HFF-Myc (cell line): ENCODE measurements at places on chromosomes 16 and 17.

DNA sequence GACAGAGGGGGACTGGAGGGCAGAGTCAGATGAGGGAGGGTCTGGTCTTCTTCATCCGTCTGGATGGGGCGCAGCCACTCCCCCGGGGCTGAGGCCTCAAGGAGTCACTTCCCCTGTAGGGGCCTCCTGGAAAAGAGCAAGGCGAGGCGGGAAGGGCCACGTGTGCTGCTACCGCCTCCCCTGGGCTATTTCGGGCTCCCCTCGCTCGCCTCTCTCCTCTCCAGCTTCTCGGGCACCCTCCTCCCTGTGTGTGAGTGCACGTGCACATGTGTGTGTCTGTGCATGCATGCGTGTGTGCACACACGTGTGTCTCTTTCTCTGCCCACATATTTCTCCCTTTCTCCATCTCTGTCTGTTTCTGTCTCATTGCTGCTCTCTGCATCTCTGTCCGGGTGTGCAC is 10.1 kb downstream of the GSG1L start:
- DNase-seq = no peak

DNA sequence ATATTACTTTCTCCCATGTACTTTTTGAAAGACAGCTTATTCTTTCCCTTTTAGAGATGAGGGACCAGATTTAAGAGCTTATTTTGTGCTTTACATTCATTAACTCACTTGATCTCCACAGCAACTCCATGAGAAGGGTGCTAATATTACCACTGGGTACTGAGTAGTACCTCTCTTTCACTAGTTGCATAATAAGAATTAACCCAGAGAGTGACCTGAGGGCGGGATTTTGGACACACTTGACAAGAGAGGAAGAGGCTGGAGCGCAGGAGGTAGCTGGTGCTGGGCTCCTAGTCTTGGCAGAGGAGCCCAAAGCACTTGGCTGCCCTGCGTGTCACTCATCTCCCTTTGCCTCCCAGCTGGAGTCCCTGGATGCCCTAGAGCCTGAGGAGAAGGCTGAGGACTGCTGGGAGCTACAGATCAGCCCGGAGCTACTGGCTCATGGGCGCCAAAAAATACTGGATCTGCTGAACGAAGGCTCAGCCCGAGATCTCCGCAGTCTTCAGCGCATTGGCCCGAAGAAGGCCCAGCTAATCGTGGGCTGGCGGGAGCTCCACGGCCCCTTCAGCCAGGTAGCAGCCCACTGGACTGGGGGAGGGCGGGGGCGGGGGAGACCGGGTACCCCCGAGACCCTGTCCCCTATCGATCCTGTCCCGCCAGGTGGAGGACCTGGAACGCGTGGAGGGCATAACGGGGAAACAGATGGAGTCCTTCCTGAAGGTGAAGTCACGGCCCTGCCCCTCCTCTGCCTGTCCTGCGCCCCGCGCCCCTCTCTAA is 1.7 kb upstream of the MAZ start:
- DNase-seq = no peak

DNA sequence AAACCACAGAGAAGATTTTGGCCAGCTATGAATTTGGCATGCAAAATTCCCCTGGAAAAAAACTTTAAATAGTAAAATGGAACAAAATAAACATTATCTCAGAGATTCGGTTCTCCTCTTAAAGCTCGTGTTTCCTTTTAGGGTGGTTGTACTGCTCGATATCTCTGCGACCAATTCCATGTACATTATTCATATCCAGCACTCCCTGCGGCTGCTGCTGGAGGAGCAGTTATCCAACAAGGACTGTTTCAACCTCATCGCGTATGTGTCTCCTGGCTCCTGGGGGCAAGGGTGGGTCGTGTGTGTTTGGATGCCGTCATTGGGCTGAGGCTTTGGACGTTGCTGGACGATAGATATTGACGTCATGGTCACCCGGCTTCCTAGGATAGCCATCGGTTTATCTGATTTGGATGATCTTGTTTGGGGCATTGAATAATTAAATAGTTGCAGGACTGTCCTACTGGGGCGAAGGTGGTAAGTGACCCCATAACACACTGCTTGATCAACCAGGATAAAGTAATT is 33.8 kb downstream of the VWA3A start:
- DNase-seq = no peak

- no peak for DNase-seq
Observed at GRCh38 chr16:87371261-87371866, 12.2 kb downstream of the FBXO31 start.

- no peak for DNase-seq
Observed at GRCh38 chr17:17258998-17259397, 22.0 kb upstream of the FLCN start.

DNA sequence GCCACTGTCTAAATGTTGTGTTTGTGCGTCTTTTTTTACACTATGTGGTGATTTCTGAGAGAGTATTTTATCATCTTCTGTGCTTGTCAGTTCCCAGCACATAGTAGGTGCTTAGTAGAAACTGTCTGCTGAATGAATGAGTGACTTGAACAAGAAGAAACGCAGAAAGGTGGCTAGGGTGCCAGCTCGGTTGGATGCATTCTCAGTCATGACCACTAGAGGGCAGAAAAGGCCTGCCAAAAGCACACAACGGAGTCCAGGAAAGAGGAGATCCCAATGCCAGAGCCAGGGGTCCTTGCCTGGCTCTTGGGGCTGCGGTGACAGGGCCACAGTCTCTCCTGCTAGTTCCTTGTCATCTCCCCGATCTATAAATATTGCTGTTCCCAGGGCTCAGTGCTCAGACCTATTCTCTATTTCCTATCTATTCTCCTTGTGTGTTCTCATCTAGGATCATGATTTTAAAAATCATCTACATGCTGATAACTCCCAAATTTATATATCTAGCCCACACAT is 57.3 kb upstream of the CCL1 start:
- DNase-seq = peak; percentile 11

- no peak for DNase-seq
Observed at GRCh38 chr16:1310832-1311200, 1.4 kb downstream of the UBE2I start.

DNA sequence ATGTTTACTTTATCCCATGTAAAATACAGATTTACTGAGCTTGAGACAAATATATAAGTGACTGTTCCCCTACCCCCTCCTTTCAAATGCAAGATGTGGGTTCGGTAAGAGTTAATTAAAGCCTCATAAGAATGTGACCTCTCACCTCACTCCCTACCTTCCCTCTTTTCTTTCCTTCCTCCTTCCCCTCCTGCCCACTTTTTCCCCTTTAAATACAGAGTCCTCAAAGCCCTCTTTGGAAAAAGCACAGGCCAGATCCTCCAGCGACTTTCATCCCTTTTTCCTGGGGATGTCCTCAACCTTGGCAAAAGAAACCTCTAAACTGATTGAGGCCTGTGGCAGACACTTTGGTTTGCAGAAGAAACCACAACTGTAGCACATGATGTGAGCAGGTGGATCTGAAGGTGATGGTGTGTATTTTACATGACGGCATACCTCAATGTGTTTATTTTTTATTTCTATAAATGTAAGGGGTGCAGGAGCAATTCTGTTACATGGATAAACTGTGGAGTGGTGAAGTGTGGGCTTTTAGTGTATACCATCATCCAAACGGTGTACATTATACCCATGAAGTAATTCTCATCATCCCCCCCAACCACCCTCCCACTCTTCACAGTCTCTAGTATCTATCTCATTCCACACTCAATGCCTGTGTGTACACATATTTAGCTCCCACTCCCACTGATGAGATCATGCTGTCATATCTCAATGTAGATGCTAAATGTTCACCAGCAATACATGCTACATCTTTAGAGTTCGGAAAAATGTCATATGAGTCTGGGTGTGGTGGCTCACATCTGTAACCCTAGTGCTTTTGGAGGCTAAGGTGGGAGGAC is 77.7 kb downstream of the XYLT1 start:
- DNase-seq = no peak

DNA sequence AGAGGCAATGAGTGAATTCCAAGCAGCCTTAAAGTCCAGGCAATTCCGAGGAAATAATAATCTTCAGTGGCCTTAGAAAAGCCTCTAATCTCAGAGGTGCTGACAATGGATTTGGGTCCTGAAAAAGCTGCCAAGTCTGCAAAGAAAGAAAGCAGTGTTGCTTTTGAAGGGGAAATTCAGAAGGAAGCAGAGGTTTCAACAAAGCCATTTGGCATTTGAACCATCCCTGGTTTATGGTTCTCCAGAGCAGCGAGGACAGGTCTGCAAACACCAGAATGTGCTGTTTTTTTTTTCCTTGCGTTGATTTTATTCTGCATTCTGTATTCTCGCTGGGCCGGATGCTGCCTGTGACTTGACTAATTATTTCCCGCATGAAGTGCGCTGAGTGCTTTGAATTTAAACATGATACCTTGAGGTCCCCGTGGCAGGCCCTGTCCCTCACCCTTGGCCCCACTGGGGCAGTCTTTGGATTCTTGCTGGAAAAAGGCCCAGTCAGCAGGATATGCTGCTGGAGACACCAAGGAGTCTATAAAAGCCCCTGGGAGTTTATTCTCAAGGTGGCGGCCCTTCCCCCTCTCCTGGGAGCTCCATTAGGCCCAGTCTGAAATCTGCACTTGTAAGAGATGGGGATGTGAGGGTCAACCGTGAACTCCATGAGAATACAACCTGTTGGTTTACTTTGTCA is 338.3 kb downstream of the HAPSTR1 start:
- DNase-seq = no peak

GRCh38 chr17:59695945-59696681 is 11.1 kb downstream of the PTRH2 start:
- no peak for DNase-seq

DNA sequence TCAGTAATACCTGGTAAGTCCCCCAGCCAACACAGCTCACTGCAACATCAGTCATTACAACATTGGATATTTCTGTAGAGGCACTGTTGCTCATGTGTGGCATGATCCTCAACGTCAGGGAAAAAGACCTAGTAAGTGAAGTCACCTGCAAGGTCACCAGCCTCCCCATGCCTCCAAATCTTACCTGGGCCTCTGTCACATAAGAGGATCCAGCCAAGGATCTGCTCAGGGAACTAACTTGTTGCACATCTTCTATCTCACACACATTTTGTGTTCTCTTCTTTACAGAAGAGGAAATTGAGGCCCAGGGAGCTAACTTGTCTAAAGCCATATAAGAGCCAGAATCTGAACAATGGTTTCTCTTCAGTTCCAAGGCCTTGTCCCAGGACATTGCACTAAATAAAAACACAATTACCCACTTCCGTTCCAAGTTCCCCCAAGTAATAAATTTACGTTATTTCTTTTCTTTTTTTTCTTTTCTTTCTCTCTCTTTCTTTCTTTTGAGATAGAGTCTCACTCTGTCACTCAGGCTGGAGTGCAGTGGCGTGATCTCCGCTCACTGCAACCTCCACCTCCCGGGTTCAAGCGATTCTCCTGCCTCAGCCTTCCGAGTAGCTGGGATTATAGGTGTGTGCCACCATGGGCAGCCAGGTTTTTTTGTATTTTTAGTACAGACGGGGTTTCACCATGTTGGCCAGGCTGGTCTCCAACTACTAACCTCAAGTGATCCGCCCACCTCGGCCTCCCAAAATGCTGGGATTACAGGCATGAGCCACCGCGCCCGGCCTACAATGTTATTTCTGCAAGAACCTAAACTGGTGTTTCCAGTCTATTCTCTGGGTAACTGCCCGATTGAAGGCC is 1.3 kb downstream of the SHMT1 start:
- DNase-seq = no peak

- no peak for DNase-seq
Observed at GRCh38 chr16:24851700-24852099, 5.9 kb downstream of the SLC5A11 start.

GRCh38 chr16:8194794-8195193 is 395.5 kb downstream of the TMEM114 start:
- DNase-seq = no peak

- DNase-seq = no peak
Observed at GRCh38 chr17:82636626-82637598, 11.3 kb downstream of the WDR45B start.

DNA sequence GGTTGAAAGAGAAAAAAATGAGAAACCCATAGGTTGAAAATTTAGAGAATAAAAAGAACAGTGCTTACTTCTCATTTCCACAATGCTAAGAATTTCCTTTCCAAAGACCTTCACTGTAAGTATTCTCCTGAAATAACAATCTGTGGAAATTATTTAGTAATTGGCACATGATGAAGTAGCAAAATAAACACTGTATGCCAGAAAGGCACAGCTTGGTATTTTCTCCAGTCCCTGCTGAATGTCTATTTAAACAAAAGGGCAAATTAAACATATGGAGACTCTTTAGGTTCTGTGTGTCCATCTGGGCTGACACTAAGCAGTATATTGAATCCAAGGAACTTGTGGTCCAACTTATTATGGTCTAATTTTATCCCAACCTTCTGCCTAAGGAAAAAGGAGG is 46.1 kb downstream of the CHCT1 start:
- no peak for DNase-seq

DNA sequence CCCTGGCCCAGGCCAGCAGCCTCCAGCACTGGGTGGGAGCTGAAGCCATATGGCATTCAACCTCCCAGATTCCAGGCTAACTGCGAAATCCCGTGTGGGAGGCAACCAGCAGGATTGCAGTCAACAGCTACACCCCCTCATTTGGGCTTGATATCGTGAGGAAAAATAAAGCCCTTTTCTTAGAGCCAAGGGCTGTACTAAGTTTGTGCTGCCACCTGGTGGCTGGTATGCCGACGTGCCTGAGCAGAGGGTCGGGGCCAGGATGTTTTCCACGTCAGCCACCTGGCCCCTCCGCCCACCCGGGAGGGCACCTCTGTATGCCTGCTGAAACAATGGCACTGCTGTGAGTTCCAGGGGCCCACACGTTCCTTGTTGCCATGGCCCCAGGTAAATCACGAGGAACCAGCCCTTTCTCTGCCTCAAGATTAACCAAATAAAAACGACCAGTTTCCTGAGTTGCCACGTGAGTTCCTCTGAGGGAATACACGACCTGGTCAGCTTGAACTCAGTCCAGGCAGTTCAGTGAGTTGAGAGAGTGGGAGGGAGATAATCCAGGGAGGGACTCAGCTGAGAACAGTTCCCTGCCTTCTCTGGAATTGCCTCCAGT is 9.0 kb downstream of the TMEM98 start:
- DNase-seq = no peak

DNA sequence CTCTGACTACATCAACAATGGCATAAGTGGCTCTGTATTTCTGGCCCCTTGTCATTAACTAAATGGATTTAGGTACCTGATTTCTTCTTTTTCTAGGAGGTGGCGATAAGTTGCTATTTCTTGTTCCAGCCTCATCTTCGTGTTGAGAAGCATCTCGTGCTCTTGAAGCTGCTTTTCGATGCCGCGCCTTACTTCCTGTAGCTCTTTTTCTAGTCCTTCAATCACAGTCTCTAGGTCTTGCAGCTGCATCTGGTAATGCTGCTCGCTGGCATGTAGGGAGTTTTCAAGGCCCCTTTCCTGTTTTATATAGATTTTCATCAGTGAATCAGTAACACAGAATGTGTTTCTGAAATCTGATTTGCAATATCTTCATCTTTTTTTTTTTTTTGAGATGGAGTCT is 5.1 kb downstream of the KRT222 start:
- DNase-seq = no peak

GRCh38 chr17:72361892-72362291 is 241.1 kb downstream of the SOX9 start:
- DNase-seq = no peak

GRCh38 chr17:73510981-73511718 is 133.1 kb downstream of the SDK2 start:
- no peak for DNase-seq
